ELR (cell line): ENCODE measurements at places on chromosomes 1 and 21.
A peak's percentile ranks its signal among the peaks of the same experiment; 100 is the strongest.

- peak; percentile 54 for DNase-seq
Observed at GRCh38 chr1:31529999-31530684, 46.2 kb upstream of the TINAGL1 start.

DNA sequence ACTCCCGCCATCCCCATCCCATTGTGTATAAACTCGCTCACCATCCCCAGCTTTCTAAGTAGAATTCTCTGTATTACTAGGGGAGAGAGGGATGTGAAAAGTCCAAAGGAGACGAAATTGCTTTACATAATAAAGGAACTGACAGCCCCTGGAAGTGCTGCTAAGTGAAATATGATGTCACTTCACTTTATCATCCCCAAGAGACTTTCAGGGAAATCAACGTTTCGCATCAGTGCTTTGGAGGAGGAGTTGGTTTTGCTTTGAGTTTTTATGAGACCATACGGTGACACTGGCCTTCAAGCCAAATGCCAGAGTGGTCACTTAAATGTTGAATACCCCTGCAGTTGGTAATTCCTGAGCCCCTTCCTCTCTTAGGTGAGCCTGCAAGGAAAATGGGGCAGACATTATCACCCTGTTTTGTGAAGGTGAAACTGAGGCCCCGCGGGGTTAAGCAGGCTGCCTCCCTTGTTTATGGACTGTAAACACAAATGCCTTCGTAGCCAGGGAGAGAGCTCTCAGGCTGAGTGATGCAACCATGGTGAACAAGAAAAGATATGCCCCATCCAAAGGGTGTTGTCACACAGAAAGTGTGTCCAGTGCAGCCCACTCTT is 58.4 kb upstream of the KAZN start:
- DNase-seq, result no peak

- DNase-seq, result no peak
Observed at GRCh38 chr1:153547560-153548551, 1.2 kb downstream of the S100A3 start.

GRCh38 chr1:111776391-111776790 is 20.7 kb downstream of the DDX20 start:
- no peak for DNase-seq

DNA sequence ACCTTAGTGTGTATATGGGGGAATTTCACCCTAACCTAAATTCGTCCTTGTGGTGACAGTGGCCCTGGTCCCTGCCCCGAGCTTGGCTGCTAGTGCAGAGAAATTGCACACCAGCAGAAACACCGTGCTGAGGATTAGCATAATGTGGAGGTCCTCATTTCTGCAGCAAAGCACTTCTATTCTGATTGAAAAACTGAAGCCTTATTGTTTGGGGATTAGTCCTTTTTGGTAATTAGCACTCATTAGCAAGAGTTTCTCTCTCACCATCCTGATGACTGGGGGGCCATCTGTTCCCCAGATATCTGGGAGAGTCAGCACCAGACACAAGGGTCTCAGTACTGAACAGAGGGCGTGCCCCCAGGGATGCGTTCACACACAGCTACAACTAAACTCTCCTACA is 55.2 kb downstream of the AJAP1 start:
- DNase-seq, result no peak

DNA sequence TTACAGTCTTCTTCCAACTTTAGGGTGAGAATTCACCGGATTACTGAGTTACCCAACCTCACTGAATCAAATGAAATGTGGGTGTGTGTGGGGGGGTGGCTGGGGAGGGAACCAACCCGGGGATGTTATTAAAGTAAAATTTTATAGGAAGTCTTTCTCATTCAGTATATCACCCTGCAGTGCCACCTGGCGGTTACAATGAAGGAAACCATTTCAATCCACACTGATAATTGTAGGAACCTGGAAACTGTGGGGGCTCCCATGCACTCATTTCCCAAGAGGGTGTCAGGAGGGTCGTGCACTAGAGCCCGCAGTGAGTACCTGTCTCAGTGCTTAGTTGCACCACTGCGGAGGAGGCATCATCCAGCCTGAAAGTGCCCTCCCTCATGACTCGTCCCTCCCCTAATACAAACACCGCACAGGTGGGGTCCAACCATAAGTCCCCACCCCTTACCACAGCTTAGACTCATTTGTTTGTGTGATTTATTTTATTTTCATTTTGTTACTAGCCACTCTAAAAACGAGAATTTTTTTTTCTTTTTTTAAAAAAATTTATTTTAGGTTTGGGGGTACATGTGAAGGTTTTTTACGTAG is 29.1 kb upstream of the IGSF5 start:
- peak; percentile 55 for DNase-seq

- no peak for DNase-seq
Observed at GRCh38 chr1:154347961-154348360, 22.6 kb downstream of the ATP8B2 start.

DNA sequence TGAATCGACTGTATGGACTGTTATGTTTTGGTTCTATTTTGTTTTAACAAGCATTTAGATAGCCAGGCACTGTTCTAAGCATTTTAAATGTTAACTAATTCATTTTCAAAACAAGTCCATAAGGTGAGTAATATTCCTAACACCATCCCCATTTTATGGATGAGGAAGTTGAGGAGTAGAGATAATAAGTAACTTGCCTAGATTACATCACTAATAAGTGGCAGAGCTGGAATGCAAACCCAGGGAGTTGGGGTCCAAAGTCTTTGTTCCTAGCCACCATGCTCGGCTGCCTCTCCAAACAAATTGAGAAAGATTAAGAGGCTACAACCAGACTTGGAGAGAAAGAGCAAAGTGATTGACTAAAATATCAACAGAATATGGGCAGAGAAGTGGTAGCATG is 12.6 kb upstream of the LEPR start:
- no peak for DNase-seq

DNA sequence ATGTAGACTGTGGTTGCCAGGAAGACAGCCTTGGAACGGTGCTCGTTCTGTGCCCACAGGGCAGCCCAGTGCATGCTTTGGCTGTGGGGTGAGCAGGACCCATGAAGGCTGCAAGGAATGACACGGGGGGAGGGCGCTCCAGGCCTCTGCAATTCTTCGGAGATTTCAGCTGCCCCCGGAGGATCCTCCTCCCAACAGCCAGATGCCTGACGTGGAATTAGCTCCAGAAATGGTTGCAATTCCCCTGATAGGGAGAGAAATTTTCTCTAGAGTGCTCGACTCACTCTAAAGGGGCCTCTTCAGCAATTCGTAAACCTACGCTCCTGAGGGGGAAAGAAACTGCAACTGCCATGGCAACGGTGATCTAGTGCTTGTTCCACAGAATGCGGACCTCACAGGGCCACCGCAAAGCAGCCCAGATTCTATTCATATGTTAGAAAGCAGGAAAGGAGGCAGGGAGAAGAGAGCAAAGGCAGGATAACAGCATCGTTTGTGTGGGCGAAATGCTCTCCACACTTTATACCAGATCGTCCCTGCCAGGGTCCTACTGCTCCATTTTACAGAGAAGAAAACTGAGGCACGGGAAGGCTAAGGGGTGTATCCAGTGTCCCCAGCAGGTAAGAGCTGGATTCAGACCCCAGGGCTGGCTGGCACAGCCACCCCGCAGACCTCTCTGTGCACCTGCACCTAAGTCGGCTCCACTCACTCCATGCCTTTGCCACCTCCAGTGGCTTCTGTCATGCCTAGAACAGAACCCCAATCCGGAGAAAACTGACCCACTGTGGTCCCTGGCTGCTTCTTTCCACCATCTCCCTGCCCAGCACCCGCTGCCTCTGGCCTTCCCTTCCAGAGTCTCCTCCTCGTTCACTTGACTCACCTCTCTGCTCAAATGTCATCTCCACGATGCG is 11.9 kb upstream of the PDE9A start:
- no peak for DNase-seq

DNA sequence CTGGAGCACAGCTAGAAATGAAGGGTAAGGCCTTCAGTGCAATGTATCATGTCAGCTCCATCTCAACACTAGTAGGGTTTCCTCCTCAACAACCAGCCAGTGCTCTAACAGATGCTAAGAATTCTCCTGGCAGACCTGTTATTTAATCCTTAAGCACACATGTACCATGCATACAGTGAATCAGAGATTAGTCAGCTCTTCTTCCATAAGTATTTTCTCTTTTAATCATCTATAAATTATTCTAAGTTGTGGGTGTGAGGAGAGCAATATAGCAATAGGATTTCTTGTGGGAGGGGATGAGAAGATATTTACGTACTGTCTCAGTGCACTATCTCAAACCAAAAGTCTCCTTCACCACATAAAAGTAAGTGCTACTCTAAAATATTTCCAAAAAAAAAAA is 95.3 kb downstream of the COP1 start:
- DNase-seq, result peak; percentile 67

DNA sequence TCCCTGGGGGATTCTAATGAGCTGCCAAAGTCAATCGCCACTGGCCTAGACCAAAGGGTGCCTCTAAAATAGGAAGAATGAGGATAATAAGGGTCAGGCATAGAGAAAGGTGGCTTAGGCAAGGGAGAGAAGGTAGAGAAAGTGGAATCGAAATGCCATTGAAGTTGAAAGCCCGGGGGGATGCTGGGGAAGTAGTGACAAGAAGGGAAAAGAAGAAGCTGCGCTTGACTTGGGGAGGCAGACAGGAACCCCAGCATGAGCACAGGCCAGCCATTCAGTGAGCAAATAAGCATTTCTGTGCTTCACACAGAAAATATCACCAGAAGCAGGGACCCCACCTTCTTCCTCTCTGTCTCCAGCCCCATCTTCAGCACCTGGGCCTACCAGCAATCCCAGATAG is 1.5 kb downstream of the CD2 start:
- no peak for DNase-seq

DNA sequence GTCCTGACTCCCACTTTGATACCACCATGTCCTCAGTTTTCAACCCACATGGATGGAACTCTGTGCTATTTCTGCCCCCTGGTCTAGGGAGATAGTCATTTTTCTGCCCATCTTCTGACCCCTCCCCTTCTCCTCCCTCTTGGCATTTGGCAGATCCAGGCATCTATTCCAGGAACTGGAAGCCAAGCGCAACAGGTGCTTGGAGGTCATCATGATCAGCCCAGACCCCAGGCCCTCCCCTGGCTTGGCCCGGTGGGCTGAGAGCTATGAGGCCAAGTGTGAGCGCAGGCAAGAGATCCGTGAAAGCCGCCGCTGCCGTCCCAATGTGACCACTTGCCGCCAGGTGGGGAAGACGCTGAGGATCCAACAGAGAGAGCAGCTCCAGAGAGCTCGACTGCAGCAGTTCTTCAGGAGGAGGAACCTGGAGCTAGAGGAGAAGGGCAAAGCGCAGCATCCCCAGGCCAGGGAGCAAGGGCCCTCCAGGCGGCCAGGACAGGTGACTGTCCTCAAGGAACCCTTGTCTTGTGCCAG is 4.0 kb downstream of the TRAF3IP3 start:
- no peak for DNase-seq

GRCh38 chr1:181396171-181396670 is 87.1 kb upstream of the CACNA1E start:
- no peak for DNase-seq

- DNase-seq, result no peak
Observed at GRCh38 chr1:74681001-74681400, 7.4 kb upstream of the ERICH3 start.

GRCh38 chr1:7366286-7366954 is 404.7 kb upstream of the VAMP3 start:
- no peak for DNase-seq

- peak; percentile 85 for DNase-seq
Observed at GRCh38 chr21:33975548-33976081, 60.0 kb upstream of the ATP5PO start.

GRCh38 chr1:29531596-29531995 is 295.3 kb downstream of the PTPRU start:
- no peak for DNase-seq

GRCh38 chr1:54833121-54833520 is 32.0 kb upstream of the TTC22 start:
- no peak for DNase-seq

GRCh38 chr1:44673675-44674112 is 587 bp downstream of the TMEM53 start:
- DNase-seq, result no peak

GRCh38 chr1:76374086-76374485 is 299.5 kb downstream of the ST6GALNAC3 start:
- DNase-seq, result no peak

DNA sequence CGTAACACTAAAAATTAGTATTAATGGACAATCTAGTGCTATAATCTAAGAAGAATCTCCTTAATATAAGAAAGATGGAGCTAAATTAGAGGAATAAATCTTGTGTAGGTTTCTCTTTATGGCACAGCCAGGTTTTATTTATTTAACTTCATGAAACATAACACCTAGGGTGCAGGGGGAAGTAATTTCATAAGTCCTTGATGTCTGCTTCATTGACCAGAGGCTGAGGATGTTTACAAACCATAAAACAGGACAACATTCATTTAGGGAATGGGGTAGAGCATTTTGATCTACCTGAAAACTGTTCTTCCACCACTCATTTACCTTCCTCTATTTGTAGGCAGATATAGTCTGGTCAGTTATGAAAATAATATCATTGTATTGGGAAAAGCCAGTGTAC is 95.5 kb downstream of the NGF start:
- DNase-seq, result no peak

GRCh38 chr1:66266350-66266749 is 267.6 kb upstream of the SGIP1 start:
- DNase-seq, result peak; percentile 52

DNA sequence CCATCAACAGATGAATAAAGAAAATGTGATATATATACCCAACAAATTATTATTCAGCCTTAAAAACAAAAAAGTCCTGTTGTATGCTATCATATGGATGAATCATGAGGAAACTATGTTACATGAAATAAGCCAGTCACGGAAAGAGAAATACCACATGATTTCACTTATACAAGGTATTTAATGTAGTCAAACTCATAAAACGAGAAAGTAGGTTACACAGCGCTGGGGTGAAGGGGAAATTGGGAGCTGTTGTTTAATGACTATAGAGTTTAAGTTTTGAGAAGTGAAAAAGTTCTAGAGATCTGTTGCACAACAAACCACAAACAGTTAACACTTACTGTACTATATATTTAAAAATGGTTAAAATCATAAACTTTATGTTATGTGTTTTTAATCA is 58.5 kb downstream of the SLC25A24 start:
- peak; percentile 82 for DNase-seq

DNA sequence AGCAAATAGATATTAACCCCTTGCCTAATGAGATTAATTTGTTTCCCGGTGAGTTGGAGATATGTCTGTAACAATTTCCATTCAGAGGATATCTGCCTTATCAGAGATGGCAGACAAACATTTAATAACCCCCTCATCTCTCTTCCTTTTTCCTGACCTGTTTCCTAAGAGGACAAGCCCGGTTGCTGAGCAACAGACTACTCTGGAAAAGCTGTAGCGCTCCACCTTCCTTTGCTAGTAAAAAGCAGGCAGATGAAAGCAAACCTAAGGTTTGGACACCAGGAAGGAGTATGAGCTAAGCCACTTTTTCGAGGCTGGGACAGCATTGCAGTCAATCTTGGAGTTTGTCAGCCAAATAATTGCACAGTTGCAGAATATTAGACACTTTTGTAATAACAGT is 82.4 kb downstream of the RGS21 start:
- no peak for DNase-seq

GRCh38 chr1:206774093-206774492 is 1.8 kb upstream of the IL10 start:
- no peak for DNase-seq

GRCh38 chr1:212242288-212242984 is 42.8 kb upstream of the PPP2R5A start:
- no peak for DNase-seq
